ENCODE measurements at places on chromosomes 16 and 17. TPM values are rescaled to one million over a fixed set of nuclear protein-coding genes. Genes with fewer than 3 reads are reported as not detected.

Gene RPA1
- 123 TPM for total RNA-seq

Gene MFAP4
- not detected for total RNA-seq

Gene KAT7
- total RNA-seq = 64.9 TPM

Gene C16orf54
- total RNA-seq = not detected

Gene CDH11
- total RNA-seq = 14.9 TPM

Gene PHB1
- 231 TPM for total RNA-seq

Gene CNGB1
- not detected for total RNA-seq

Gene RNF40
- total RNA-seq = 102 TPM

Gene SLC4A1
- not detected for total RNA-seq

- peak; percentile 67 for DNase-seq
Measured at GRCh38 chr16:55478827-55479429, at the start of gene MMP2. TSS of gene MMP2 (plus strand) at chr16:55479198. CDS start at chr16:55479480, 282 bp downstream.

DNA sequence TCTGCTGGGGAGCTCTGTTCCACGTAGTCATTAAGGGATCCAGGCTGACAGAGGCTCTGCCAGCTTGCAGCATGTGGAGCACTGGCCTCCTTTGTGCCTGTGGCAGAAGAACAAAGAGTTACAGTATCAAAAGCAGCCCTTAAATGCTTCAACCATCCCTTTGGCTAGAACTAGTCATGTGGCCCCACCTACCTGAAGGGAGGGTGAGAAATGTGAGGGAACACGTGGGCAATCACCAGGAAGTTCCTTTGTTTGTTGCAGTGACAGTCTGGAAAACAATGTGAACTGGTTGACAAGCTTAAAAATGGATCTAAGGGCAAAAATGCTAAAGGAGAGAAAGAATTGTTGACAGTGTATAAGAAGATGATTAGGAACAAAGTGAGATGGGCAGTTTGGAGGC is 290.4 kb upstream of the HSBP1 start:
- DNase-seq = no peak

- DNase-seq = no peak
Measured at GRCh38 chr16:1691276-1691675, 13.2 kb downstream of the JPT2 start.

DNA sequence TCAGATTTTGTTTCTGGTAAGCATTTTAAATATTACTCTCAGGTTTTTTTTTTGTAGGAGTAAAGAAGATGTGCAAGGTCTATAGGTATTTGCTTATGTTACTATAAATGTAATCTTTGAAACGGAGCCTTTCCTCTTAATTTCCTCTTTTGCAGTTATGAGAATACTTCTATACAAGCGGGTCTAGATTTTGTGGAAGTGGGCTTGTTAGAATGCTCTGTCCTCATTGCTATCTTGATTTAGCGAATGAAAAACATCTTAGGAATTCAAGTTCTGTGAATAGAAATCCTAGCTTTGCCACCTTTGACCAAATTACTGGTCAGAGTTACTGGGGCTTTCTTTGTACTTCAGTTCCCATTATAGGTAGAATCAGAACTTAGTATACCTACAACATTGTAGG is 80.3 kb downstream of the EFCAB13 start:
- no peak for DNase-seq

DNA sequence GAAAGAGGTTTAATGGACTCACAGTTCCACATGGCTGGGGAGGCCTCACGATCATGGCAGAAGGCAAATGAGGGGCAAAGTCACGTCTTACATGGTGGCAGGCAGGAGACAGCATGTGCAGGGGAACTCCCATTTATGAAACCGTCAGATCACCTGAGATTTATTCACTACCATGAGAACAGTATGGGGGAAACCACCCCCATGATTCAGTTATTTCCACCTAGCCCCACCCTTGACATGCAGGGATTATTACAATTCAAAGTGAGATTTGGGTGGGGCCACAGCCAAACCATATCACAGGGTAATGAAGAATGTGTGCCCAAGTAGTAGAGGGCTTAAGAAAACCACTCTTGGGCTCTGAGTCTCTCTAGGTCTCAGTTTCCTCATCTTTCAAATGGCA is 85.1 kb downstream of the PRKCB start:
- no peak for DNase-seq

DNA sequence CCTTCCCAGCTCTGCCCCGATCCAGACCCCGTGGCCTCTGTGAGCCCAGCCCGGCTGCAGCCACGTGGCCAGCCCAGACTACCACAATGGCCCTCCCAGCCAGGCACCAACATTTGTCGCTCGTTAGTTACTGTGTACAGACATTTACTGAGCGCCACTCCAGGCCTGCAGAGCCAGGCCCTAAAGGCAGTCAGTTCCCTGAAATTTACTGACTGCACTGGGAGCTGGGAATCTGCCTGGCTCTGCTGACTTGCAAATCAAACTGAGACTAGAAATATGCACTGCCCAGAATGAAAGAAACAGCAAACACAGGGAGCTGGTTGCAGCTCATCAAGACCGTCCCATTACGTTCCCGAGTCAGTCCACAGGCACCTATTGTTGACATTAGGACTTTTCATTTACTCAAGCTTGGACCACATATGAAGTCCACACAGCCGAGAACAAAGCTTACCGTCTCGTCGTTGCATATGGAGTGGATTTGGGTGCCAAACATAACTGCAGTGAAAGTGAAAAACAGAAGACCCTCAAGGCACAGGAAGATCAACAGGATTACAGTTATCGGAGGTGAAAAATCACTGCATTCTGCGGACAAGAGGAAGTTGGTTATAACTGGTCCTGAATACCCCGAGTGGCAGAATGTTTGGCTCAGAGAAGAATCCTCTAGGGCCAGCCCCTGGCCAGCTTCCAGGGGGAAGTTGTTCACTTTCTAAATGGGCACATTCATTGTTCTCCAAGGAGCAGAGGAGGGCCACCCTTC is 34.5 kb downstream of the ZDHHC7 start:
- peak; percentile 74 for DNase-seq

- DNase-seq = peak; percentile 36
Measured at GRCh38 chr17:42803074-42803883, 4.6 kb downstream of the CNTD1 start.

DNA sequence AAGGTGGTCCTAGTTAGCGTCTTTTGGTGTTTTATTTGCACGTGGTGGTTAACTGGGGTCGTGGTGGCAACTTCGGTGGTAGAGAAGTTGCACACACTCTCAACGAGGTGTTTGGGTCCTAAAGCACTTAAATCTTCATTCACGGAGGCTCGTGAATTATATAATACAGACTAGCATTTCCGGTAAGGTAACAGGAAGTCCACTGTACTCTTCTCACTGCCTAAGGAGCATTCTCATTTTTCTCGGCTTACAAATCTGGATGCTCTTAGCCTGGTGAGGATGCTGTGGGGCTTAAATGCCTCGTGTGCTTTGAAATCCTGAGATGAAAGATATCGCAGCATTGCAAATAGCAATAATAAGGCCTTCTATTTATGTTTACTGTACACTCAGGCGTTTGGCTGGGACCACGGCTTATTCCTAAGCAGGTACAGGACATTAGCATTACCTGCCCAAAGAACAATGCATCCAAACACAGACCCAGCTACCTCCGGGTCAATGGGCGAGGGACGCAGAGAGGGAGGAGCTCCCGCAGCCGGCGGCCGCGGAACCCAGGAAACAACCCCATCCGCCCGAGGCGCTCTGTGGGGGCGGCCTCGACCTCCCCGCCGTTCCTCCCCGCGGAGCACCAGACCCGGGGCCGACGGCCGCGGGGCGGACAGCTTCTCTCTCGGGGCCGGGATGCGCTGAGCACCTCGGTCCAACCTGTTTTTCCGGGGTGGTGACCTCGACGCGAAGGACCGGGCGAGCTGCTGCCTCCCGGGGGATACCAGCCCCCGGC is 856 bp downstream of the DNAJA2 start:
- peak; percentile 20 for DNase-seq

GRCh38 chr17:75011401-75012095 is 922 bp upstream of the MRPL58 start:
- DNase-seq = peak; percentile 32

- DNase-seq = no peak
Measured at GRCh38 chr17:33322063-33322462, 29.0 kb upstream of the ASIC2 start.

GRCh38 chr17:16463358-16464302 is 28.4 kb downstream of the LRRC75A start:
- peak; percentile 70 for DNase-seq

- DNase-seq = peak; percentile 73
Measured at GRCh38 chr16:77437859-77438258, 3.0 kb upstream of the ADAMTS18 start.

GRCh38 chr16:79865918-79866317 is 265.4 kb upstream of the MAF start:
- DNase-seq = no peak

DNA sequence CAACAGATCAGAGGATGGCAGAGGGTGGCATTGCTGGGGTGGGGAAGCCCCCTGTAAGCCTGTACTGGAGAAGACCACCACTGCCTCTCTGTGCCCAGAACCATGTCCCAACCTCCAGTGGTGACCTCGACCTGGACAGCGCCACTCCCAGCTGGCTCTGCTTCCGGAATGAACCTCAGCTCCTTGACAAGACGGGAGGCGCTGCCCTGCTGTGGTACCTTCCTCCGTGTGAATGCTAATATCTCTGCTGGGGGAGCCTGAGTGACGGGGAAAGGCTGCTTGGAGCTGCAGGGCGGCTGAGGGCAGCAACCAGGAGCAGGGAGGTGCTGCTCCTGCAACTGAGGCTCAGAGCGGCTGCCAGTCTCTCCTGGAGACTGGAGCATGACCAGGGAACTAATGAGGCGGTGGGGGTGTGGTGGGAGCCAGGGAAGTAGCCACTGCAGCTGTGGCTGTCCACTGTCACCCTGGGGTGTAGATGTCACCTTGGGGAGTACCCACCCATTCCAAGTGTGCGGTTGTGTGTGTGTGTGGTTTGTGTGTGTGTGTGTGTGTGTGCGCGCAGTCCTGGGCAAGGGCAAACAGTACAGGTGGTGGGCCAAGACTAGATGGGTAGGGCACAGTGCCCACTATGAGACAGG is 6.2 kb downstream of the PRCD start:
- no peak for DNase-seq
